ENCODE measurements at places on chromosomes 3 and 15.
A peak's percentile ranks its signal among the peaks of the same experiment; 100 is the strongest.

- no peak for DNase-seq
Observed at GRCh38 chr3:151903501-151903991, 30.1 kb downstream of the SUCNR1 start.

DNA sequence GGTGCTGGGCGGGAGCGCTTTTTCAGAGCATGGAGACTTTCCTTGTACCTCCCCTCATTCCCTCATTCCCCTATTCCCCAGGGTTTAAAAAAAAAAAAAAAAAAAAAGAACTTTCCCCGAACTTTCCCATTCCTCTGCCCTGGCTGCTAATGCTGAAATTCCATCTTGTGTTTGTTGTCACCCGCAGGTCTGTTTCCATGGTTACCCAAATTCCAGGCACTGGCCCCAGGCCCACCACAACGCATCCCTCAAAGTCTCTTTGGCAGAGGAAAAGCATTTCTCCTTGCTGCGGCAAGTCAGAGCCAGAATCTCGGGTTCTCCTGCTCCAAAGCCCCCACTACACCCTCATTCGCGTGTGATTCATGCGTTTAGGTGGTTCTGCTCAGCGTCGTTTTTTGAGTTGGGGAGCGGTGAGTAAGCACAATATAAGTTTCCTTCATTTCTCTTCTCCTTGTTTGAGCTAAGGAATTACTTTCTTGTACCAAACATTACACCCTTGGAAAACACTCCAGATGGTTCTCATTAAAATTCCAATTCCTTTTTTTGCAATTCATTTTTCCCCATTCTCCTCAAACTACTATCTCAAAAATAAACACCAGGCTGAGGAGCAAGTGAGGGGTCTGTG lies 21.6 kb downstream of the ANAPC13 start:
- DNase-seq, result peak; percentile 85

DNA sequence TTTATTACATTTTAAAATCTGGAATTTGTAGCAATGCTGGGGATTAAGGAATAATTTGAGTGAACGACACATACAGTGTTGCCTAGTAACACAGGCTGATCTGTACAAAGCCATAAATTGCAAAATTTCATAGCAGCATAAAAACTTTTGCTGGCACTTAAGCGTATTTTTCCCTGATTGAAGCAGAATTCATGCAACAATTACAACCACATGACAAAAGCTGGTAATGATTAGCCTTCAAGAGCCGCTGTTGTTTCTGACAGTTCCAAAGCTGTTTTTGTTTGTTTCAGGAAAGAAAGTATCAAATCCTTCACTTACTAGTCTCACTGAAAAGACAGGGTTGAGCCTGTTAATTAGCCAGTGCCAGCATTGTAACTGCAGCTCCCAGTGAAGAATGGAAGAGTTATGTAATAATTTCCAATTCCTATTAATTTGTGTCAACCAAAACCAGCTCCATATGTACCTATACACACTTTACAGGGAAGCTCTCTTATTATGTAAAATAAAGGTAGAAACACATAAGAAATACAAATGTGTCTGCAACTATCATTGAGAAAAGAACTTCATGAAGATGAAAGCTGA lies 60.7 kb downstream of the AGTR1 start:
- DNase-seq, result no peak

GRCh38 chr15:70222606-70223005 lies 124.9 kb upstream of the TLE3 start:
- no peak for DNase-seq

- no peak for DNase-seq
Observed at GRCh38 chr3:25663347-25663868, 1.3 kb downstream of the TOP2B start.

- DNase-seq, result no peak
Observed at GRCh38 chr3:66428733-66429132, 72.1 kb downstream of the LRIG1 start.

DNA sequence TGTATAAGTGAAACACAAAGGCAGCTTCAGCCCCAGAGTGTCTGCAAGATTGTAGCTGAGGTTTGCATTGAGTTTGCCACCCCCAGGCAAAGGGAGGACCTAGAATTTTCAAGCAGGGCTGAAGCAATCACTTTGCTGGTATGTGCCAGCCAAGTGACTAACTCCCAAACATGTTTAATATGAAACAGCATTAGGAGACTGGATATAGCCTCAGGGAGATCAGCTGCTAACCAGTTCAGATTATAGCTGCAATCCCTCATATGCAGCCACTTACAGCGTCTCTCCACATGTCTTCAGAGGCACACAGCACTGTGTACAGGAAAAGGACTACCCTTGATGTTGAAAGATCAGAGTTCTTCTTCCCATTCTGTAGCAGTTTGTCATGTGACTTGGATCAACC lies 38.4 kb upstream of the PPP2R3A start:
- DNase-seq, result no peak

DNA sequence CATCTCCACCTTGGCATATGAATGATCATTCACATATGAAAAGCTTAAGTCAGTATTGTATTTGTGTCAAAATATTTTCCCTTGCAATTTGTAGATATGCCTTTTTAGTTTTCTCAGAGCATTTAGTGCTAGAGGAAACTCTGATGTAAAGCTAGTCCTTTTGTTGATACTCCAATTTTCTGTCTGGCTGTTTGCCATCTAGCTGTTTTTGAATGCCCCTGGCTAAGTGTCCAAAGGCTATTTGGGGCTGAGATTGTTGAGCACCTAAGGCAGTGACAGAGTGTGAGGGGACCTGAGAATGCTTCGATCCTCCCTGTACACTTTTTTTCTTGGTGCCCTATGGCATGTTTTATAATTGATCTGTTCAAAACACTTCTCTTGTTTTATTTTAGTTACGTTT lies 3.1 kb downstream of the SLC51B start:
- DNase-seq, result no peak

DNA sequence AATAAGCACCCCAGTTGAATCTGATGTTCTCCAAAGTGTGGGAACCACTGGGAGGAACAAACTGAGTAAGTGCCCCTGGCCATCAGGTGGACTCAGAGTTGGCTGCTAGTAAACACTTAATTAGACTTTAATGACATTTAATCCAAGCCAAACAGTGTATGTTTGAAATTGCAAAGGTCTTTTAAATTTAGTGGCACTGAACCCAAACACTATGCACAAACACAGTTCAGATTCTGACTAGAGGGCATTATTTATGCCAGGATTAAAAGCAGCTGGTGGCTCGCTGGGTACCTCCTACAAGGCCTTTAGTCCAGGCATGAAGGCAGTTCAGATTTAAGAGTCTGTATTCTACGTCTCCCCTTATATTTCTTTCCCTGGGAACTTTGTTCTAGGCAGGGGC lies 264.8 kb downstream of the CLSTN2 start:
- DNase-seq, result no peak

GRCh38 chr3:174398761-174399160 lies 460.4 kb upstream of the NAALADL2 start:
- DNase-seq, result no peak

DNA sequence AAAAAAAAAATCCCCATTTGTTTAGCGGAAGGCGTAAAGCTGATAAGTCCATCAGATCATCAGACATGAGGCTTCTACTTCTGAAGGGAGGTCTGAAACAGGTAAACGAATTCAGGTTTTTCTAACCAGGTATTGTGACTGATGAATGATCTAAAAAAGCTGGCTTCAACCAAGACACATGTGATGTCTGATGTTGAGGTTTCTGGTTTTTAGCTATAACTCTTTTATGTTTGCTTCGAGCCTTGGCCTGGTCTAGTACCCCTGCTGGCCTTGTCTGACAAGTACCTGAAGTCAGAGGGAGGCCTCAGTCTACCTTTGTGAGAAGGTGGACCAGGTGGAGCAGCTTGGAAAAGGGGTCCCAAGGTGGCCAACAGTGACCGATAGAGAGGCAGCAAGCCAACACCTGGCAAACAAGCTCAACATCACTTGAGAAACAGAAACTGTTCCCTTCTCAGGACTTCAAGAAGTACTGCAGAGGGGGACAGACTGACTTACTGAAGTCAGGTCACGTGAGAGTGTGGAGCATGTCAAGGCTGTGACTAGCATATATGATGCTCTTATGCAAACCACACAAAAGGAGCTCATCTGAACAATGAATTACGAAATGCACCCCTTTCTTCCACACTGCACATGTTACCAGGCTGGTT lies 33.0 kb upstream of the CA12 start:
- no peak for DNase-seq

DNA sequence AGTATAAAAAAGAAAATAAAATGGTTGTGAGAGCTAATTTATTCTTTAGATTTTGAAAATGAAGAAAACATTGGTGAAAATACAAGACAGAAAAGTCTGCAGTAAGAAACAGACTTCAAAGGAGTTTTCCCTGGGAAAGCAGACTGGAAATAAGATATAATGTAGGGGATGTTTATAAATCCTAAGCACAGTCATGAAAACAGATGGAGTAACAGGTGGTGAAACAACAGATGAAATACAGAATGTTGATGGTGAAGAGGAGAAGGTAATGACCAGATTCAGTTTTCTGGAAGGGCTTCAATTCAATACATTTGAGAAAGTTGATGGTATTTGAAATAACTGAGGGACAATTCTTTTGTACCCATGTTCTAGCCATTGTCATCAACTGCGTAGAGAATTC lies 353.9 kb downstream of the CHL1 start:
- DNase-seq, result no peak

DNA sequence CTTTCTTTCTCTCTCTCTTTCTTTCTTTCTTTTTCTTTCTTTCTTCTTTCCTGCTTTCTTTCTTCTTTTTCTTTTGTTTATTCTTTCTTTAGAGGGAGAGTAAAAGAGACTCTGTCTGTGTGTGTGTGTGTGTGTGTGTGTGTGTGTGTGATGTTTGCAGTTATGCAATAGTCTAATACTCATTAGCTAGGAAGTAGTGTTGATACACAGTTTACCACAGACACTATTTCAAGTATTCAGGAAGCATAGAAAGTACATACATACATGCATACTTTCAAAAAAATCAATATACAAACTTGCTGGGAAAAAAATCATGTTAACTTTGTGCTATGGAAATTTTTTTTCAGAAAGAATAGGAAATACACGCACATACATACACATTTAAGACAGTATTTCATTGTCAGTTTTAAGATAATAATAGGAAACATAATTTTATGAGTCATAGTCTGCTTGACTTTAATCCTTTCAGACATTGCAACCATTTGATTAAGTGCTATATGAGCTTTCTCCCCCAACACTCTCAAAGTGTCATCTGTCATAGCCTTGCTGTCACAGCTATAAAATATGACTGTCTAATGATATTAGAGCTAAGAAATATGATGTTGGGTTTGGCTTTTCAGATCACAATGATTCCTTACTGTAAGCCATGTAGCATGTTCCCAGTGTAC lies 74.9 kb upstream of the EPHA3 start:
- DNase-seq, result no peak

DNA sequence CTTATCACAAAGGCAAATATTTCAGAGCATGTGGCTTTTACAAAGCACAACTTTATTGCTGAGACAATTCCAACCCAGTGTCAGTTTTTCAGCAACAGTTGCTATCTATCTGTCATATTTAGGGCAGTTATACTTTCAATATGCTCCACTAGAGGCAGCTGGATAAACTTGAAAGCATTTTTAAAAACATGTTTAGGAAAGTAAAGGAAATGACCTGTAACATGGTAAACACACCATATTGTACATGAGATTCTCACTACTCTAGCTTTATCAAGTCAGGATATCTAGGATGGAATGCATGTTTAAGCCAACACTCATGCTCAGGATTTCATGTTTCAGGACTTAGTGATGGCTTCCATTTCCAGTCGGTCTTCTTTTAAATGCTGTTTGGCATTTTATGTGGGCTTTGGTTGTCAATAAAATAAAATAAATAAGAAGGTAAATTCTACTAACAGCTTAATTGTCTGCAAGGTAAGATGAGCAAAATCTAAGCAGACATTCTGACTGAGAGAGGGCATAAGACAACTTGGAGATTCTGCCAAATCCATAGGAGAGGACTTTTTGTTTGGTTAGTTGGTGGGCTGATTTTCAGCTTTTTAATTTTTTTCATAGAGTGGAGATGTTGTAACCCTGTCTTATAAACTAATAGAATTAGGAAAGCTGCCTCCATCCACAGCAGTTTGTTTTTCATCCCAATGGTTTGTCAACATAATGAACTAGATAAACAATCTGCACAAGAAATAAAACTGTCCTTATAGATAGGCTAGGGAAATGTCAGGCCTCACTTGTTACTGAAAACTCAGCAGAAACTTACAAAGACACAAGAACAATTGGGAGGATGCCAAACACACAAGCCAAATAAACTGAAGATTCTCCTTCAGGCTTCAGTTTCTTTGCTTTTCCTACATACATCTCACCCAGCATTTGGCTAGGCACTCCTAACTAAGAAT lies 63.4 kb upstream of the CPB1 start:
- peak; percentile 59 for DNase-seq

- no peak for DNase-seq
Observed at GRCh38 chr3:8338424-8338823, 163.2 kb upstream of the LMCD1 start.

DNA sequence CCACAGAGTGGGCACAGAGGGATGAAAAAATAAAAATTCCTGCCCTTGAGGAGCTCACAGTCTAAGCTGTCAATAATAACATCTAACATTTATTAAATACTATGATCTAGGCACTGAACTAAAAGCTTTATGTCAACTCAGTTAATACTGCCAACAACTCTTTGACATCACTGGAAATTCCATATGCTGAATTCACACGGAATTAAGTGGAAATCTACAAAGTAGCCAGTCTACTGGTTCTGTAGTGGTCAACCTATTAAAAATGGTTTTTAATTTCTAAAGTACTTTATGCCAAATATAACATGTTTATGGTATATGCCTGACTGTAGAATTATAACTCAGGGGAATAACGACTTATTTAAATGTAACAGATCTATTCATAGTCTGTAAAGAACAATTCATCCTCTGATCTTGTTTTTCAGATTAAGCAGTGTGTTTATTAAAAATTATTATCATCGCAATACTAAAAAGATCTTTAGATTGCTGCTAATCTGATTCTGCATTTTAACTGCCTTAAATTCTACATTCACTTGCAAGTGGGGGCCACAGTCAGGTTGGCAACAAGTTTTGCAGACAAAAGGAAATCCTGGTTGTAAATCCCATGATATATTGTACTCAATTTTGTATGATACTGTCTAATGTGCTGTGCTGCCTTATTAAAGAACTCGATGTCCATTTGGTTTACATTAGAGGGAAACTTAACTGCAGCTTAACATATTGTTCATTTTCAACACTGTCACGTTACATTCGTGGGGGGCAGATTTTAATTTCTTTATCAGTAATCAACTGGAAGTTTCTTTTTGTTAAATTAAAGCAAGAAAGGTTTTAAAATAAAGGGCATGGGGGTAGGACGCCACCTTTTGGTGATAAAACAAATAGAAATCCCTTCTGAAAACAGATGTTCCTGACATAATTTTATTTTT lies 2.6 kb upstream of the FOXP1 start:
- no peak for DNase-seq
